ENCODE measurements at places on chromosomes 12 and 14. TPM values are rescaled to one million over a fixed set of nuclear protein-coding genes. Genes with fewer than 3 reads are reported as not detected.

DNA sequence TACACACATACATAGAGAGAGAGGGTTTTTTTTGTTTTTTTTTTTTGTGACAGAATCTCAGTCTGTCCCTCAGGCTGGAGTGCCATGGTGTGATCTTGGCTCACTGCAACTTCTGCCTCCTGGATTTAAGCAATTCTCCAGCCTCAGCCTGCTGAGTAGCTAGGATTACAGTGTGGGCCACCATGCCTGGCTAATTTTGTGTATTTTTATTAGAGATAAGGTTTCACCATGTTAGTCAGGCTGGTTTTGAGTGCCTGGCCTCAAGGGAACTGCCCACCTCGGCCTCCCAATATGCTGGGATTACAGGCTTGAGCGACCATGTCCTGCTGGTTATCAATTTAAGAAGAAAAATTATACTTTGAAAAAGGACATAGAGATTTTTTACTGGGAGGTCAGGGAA is 710.6 kb downstream of the SLC6A15 start:
- H3K27ac ChIP-seq = no peak overlapping the region
- no peak for DNase-seq
- no peak overlapping the region for H3K4me3 ChIP-seq
- no peaks in the 10 kb centered on the region for H3K36me3 ChIP-seq
- H3K27me3 ChIP-seq = no peaks in the 10 kb centered on the region

Gene MYO1H
- total RNA-seq = not detected

Gene ALDH2
- 111 TPM for total RNA-seq

- H3K4me3 ChIP-seq = no peak overlapping the region
- peak overlapping the region; percentile 6 for H3K27ac ChIP-seq
- H3K4me1 ChIP-seq = no peaks in the 10 kb centered on the region
- no peaks in the 10 kb centered on the region for H3K36me3 ChIP-seq
- H3K27me3 ChIP-seq = no peaks in the 10 kb centered on the region
- DNase-seq = no peak
Observed at GRCh38 chr12:77407931-77408330, 342.6 kb upstream of the E2F7 start.

Gene CISTR
- not detected for total RNA-seq

Gene TSPAN8
- total RNA-seq = 31.6 TPM

DNA sequence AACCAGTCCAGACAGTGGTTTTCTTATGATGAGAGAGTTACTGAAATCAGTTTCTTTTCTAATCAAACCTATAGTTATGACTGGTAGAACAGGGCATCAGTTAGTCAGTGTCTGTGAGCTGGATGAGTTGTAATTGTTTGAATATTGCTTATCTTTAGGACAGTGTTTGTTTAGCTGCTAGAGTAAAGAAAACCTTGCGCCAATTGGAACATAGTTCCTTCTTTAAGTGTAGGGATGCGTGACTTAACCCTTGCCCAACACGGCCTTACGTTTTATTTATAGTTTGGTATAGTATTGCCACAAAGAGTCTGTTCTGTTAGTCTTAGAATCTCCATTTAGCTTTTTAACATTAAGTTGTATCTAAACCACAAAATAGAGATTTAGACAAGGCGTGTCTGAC is 572.6 kb downstream of the SLC16A7 start:
- no peak overlapping the region for H3K27ac ChIP-seq
- H3K4me3 ChIP-seq = no peak overlapping the region
- H3K4me1 ChIP-seq = no peaks in the 10 kb centered on the region
- H3K27me3 ChIP-seq = no peaks in the 10 kb centered on the region

DNA sequence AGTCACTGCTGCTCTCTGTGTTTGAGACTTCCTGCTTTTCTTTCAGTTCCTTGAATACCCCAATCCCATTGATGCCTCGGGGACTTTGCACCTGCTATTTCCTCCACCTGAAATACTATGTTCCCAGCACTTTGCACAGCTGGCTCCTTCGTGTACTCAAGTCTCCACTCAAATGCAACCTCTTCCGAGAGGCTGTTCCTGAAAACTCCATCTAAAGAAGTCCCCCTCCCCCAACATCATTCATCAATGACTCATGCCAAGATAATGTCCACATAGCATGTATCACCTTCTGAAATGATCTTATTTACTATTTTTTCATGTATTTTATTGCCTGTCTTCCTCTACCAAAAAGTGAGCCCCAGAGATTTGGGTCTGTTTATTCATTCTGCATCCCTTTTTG is 48.6 kb downstream of the HSPB8 start:
- no peaks in the 10 kb centered on the region for H3K36me3 ChIP-seq
- H3K27me3 ChIP-seq = peaks cover 3% of the 10 kb centered on the region
- H3K4me1 ChIP-seq = no peaks in the 10 kb centered on the region
- no peak overlapping the region for H3K4me3 ChIP-seq
- DNase-seq = no peak
- no peak overlapping the region for H3K27ac ChIP-seq

- DNase-seq = no peak
- no peaks in the 10 kb centered on the region for H3K36me3 ChIP-seq
- no peak overlapping the region for H3K4me3 ChIP-seq
- no peak overlapping the region for H3K27ac ChIP-seq
- H3K27me3 ChIP-seq = peaks cover 8% of the 10 kb centered on the region
Observed at GRCh38 chr14:103284574-103285467, 49.2 kb upstream of the EIF5 start.

DNA sequence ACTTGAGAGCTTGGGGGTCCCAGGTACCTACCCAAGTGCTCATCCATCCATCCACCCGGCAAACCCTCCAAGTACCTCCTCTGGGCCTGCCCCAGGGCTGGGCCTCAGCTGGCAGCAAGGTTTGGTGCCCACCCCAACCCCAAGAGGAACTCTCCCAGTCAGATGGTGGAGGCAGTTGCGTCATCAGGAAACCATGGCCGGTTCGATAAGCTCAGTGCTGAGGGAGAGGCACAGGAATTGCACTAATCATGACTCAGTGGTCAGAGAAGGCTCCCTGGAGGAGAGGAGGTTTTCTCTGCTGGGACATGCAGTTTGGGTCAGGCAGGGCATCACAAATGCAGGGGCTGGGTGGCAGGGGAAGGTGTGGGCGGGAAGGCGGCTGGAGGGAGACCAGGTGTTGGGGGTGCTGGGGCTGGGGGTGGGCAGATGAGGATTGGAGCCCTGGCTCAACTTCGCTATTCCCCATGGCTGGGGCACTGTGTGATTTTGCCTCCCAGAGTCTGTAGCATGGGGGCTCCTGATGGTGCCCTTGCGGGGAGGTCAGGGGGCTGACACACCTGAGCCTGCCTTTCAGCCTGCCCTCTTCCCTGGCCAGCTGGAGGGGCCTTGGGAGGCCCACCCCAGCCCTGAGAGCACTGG is 32.2 kb downstream of the SH2B3 start:
- H3K36me3 ChIP-seq = no peaks in the 10 kb centered on the region
- H3K27me3 ChIP-seq = no peaks in the 10 kb centered on the region
- no peak overlapping the region for H3K27ac ChIP-seq
- H3K4me1 ChIP-seq = peaks cover 73% of the 10 kb centered on the region

- H3K27me3 ChIP-seq = no peaks in the 10 kb centered on the region
- DNase-seq = no peak
- no peaks in the 10 kb centered on the region for H3K36me3 ChIP-seq
- no peak overlapping the region for H3K4me3 ChIP-seq
- H3K4me1 ChIP-seq = no peaks in the 10 kb centered on the region
Observed at GRCh38 chr12:101117842-101118241, 92.2 kb downstream of the SLC5A8 start.

Gene KLRB1
- total RNA-seq = not detected

DNA sequence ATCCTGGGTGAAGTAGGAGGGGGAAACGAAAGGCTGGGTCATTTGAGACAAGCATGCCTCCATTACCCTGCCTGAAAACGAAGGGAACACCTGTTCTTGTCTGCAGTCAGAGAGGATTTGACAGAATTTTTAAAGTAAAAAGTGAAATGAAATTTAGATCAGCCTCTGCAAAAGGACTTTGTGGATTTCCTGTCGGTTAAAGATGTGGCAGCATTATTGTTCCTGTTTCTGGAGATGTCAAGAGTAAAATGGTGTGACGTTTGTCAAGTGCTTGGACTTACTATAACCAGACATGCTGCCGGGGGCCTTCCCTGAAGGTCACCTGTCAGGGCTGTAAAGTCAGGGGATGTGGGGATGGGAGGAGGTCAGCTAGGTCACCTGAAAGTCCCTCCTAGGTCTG is 32.0 kb downstream of the NRXN3 start:
- no peak overlapping the region for H3K4me3 ChIP-seq
- H3K4me1 ChIP-seq = no peaks in the 10 kb centered on the region
- H3K36me3 ChIP-seq = no peaks in the 10 kb centered on the region
- no peak overlapping the region for H3K27ac ChIP-seq
- peaks cover 10% of the 10 kb centered on the region for H3K27me3 ChIP-seq

GRCh38 chr12:76127588-76127987 is 43.1 kb upstream of the NAP1L1 start:
- H3K4me1 ChIP-seq = no peaks in the 10 kb centered on the region
- no peaks in the 10 kb centered on the region for H3K27me3 ChIP-seq
- no peaks in the 10 kb centered on the region for H3K36me3 ChIP-seq
- no peak for DNase-seq
- no peak overlapping the region for H3K4me3 ChIP-seq

Gene OTOGL
- 0.79 TPM for total RNA-seq

- H3K27me3 ChIP-seq = no peaks in the 10 kb centered on the region
- H3K27ac ChIP-seq = no peak overlapping the region
- no peak for DNase-seq
- H3K36me3 ChIP-seq = no peaks in the 10 kb centered on the region
Observed at GRCh38 chr12:41339784-41340183, 151.7 kb downstream of the PDZRN4 start.

Gene C12orf50
- total RNA-seq = not detected

Gene CRADD
- 39.5 TPM for total RNA-seq

- no peak for DNase-seq
- peaks cover 14% of the 10 kb centered on the region for H3K4me1 ChIP-seq
- H3K36me3 ChIP-seq = no peaks in the 10 kb centered on the region
- H3K27ac ChIP-seq = peak overlapping the region; percentile 63
- no peaks in the 10 kb centered on the region for H3K27me3 ChIP-seq
Observed at GRCh38 chr12:52370926-52371608, 3.8 kb upstream of the KRT85 start.

DNA sequence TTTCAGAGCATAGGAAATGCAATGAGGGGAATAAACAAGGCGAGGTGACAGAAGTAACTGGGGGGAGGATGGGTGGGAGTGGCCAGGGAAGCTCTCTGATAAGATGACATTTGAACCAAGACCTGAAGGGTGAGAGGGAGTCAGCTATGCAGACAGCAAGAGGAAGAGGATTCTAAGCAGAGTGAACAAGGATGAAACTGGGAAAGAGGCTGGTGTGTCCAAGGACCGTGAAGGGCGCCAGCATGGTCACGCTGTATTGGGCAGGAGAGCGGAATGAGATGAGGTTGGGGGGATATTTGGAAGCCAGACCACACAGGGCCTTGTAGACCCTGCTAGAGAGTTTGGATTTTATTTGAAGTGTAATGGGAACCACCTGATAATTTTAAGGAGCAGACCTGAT is 10.5 kb upstream of the PPP1R1A start:
- H3K4me3 ChIP-seq = no peak overlapping the region
- no peaks in the 10 kb centered on the region for H3K36me3 ChIP-seq
- H3K27me3 ChIP-seq = no peaks in the 10 kb centered on the region
- no peak for DNase-seq
- H3K27ac ChIP-seq = no peak overlapping the region
- no peaks in the 10 kb centered on the region for H3K4me1 ChIP-seq

DNA sequence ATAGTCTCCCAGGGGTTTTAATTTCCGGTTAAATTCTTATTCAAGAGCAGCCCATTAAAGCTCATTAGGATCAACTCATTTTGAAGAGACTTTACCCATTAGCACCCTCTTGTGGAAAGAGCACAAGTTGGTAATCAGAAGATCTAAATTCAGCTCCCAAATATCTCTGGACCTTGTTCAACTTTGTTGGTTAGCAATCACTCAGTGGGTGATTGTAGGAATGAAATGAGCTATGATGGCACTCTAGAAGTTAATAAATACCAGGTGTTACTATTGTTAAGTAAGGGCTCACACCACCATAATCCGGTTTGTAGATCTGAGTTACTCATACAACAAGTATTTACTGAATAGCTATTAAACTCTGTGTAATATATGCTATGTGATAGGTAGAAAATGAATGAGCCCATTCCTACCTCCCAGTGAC is 42.9 kb downstream of the TRIP11 start:
- H3K36me3 ChIP-seq = peaks cover 39% of the 10 kb centered on the region
- no peaks in the 10 kb centered on the region for H3K27me3 ChIP-seq
- H3K27ac ChIP-seq = no peak overlapping the region
- H3K4me3 ChIP-seq = no peak overlapping the region
- no peak for DNase-seq

Gene SLC17A8
- not detected for total RNA-seq

- H3K27me3 ChIP-seq = peaks cover 96% of the 10 kb centered on the region
- H3K4me3 ChIP-seq = peak overlapping the region; percentile 52
- H3K4me1 ChIP-seq = peaks cover 59% of the 10 kb centered on the region
- no peak for DNase-seq
- no peak overlapping the region for H3K27ac ChIP-seq
Observed at GRCh38 chr14:37595809-37596621, 586 bp downstream of the TTC6 start.

Gene PPP1CC
- 105 TPM for total RNA-seq

DNA sequence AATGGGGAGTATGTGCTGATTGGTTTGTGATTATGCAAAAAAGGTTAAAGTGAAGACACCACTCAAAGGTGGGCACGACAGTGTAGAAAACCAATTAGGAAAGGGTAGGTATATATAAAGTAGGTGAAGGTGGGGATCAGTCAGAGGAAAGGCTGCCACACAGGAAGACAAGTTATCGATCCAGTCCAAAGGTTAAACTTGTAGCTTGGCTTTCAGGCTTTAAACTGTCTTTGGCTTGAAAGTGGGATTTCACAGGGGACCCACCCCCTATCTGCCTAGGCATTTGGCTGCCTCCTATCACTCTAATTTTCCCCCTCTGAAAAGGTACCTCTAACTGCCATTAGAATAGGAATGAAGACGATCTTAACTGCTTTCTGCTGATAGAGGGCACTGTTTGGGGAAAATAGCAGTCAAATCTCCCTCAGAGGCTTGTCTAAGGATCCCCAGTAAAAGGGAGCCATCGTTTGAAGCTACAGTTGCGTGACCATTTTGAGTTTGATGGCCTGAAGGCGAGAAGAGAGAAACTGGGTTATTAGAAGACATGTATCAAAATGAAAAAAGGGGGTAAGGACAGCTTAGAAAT is 250.2 kb downstream of the GPHN start:
- H3K36me3 ChIP-seq = no peaks in the 10 kb centered on the region
- DNase-seq = no peak
- H3K4me3 ChIP-seq = no peak overlapping the region
- H3K27me3 ChIP-seq = no peaks in the 10 kb centered on the region

- DNase-seq = no peak
- no peak overlapping the region for H3K4me3 ChIP-seq
- peaks cover 3% of the 10 kb centered on the region for H3K36me3 ChIP-seq
- H3K27me3 ChIP-seq = no peaks in the 10 kb centered on the region
Observed at GRCh38 chr14:77837926-77838325, 38.0 kb downstream of the ADCK1 start.

Gene DHRS1
- total RNA-seq = 84.5 TPM

- no peaks in the 10 kb centered on the region for H3K4me1 ChIP-seq
- H3K36me3 ChIP-seq = no peaks in the 10 kb centered on the region
Observed at GRCh38 chr12:56377310-56377988, 14.8 kb upstream of the APOF start.

Gene KLHL33
- not detected for total RNA-seq

GRCh38 chr12:100959481-100959880 is 164.9 kb downstream of the ANO4 start:
- H3K36me3 ChIP-seq = no peaks in the 10 kb centered on the region
- H3K27ac ChIP-seq = no peak overlapping the region
- no peak overlapping the region for H3K4me3 ChIP-seq

Gene BAG5
- total RNA-seq = 36.2 TPM
